Stimulated activated CD4-positive, alpha-beta T cell treated with anti-CD3 and anti-CD28 coated beads, Interleukin-1b, Interleukin-23, amount 100 ng/mL, for 1 hour (primary cell): ENCODE measurements at places on chromosomes 7 and 10.

DNA sequence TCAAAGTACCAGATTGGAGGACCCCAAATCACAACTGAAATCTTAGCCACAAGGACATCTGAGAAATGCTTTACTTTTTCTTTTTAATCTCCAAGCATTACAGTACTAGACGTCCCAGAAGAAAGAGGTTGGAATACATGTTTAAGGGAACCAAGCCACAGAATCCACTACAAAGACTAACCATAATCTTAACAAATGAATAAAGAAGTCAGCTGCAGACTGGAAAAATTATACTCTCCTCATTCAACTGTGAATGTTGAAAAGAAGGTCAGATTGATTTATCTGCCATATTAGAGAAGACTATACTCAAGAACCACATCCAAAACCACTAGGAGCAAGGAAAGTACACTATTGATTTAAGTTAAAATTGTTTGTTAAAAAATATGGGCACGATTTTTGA, 102.1 kb upstream of the ABCB5 start:
- DNase-seq: no peak

- no peak for DNase-seq
Observed at GRCh38 chr10:31619531-31620061, 300.6 kb downstream of the ZEB1 start.

DNA sequence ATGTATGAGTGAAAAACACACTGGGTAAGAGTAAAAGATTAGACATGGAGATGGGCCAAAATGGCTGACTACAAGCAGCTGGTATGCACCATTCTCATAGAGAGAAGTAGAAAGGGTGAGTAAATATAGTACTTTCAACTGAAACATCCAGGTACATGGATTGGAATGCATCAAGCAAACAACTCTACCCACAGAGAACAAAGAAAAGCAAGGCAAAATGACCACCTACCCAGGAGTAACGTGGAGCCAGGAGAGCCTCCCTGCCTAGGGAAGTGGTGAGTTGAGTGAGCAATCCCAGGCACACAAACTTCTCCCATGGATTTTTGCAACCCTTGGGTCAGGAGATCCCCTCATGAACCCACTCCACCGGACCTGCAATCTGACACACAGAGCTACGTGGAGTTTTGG, 212.8 kb downstream of the PTN start:
- no peak for DNase-seq

DNA sequence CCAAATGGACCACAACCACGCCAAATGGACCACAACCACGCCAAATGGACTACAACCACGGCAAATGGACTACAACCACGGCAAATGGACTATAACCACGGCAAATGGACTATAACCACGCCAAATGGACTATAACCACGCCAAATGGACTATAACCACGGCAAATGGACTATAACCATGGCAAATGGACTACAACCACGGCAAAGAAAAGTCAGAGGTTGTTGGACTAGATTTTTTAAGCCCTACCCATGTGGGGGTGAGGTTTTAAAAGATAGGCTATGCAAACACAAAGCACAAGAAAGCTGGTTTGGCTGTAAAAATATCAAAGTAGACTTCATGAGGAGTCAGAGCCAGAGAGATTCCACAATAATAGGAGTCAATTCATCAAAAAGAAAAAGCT, 55.8 kb downstream of the NCAPG2 start:
- DNase-seq: no peak

- no peak for DNase-seq
Observed at GRCh38 chr10:45491061-45491460, 117.0 kb downstream of the ALOX5 start.

DNA sequence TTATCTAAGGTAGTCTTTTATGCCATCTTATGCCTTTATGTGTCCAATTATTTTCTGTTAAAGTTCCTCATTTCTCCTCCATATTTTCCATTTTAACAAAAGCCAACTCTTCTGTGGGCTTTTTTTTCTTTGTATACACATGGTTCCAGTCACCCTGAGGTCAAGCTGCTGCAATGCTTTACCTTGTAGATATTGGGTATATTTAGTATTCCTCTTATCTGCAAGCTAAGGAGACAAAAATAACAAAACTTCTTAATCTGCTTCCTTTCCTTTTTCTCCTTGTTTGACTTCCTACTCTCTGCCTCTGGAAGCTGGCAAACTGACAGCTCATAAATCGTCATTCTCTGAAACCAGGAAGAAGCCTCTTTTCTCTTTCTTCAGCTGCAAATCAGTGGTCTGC, 885.0 kb upstream of the LRRN3 start:
- DNase-seq: no peak

DNA sequence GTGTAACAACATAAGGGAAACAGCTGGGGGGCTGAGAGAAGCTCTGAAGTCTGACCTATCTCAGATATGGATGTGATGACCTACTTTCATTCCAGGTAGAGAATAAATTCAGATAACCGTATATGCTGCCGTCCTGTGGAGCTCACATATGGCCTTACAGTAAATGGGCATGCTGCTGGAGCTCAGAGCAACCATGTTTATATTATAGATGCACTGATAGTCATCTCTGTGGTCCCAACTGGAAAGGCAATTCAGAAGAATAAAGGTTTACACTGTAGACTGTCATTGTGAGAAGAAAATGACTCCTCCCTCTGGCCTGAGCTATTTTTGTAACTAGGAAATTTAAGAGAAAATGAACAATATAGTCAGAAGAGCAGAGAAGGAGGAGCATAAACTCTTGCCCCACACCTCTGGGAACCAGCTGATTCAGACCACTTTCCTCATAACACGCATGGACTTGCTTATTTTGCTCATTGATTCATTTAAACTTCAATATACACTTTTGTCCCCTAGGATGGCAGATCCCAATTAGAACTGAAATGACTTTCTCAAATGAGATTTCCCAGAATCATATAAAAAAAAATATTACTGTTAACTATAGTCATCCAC, 69.9 kb upstream of the NXPH1 start:
- no peak for DNase-seq
